ENCODE measurements at places on chromosomes 1 and 21.

DNA sequence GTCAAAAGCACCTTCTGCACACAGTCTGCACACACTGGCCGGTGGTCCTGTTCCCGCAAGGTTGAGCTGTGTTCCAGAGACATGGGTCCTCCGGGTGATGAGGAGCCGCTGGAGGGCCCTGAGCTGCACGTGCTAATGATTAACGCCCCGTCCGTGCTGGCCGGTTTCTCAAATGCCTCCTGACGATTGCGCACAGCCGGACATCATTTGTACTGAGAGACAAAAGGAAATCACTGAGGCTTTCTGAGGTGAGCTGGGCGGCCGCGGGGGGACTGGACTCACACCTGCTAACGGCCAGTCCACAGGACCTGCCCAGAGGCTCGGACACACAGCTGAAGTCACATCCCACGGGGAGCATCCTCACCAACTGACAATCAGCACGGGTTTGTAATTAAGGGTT lies 29.2 kb downstream of the POFUT2 start:
- no peak for DNase-seq

DNA sequence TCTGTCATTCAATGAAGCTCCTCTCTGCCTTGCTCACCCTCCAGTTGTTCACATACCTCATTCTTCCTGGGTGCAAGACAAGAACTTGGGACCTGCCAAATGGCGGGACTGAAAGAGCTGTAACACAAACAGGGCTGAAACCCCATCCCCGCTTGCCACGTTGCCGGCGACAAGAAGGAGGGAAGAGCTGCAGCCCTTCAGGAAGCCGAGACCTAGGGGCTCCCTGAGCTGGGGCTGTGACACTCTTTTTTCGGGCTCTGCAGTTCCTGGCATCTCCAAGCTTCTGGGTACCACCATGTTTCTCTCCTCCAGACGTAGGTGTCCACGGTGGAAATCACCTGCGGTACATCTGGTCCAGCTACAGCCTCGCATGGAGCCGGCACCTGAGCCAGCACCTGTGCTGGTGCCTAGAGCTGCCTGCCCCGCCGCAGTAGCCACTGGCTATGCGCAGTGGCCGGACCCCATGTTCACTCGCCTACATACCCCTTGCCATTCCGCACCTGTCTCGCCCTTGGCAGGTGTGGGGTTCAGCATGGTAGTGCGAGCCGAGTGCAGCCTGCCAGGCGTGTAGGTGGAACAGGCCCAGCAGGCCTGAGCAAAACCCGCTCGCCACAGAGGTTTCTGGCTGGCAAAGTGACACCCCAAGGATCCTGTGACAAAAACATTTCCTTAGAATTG lies 367.0 kb upstream of the NEGR1 start:
- DNase-seq: no peak

DNA sequence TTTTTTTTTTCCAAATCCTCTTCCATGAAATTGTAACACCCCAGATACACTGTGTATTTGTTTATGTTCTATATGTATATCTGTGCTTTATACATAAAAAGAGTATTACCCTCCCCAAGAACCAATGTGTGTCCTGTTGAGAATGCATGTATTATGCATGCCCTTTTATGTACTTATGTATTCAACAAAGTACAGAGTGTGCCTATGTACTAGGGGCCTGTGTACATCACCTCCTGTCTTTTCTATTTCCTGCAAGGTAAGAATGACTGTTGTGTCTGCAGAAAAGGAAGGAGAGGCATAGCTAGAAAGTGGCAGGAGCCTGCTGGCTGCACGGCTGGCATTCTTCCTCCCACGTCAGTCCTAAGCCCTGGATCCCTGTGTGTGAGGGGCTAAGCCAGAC lies 7.0 kb downstream of the TMEM61 start:
- no peak for DNase-seq

DNA sequence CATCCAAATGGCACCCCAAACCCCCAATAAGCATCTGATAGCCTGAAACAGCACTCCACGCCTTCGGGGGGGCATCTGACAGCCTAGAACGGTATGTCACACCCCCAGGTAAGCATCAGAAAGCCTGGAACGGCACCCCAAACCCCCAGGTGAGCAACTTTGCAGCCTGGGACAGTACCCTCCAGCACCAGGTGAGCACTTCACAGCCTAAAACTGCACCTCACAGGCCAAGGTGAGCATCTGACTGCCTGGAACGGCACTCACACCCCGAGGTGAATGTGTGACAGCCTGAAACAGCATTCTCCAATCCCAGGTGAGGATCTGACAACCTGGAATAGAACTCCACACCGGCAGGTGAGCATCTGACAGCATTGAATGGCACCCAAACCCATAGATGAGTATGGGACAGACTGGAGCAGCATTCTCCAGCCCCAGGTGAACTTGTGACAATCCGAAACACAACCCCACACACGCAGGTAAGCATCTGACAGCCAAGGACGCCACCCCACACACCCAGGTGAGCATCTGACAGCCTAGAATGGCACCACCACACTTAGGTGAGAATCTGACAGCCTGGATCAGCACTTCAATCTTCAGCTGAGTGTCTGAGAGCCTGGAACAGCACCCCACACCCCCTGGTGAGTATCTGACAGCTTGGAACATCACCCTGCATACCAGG lies 18.3 kb upstream of the MMEL1 start:
- DNase-seq: no peak

DNA sequence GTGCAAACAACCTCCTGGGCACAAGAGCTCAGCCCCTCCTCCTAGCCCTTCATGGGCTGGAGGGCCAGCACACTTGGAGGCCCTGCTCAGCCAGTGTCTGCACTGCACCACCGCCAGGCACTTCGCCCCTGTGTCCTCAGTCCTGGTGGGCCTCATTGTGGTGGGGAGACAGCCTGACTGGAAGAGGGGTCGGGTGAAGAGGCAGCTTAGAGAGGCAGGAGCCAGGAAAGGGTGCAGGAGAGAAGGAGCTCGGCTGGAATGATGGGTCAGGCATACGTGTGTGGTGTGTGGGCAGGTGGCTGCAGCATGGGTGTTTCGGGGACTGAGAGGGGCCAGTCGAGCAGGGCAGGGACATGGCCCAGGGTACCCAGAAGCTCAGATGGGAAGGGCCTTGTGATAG lies 4.1 kb downstream of the WNT3A start:
- no peak for DNase-seq

DNA sequence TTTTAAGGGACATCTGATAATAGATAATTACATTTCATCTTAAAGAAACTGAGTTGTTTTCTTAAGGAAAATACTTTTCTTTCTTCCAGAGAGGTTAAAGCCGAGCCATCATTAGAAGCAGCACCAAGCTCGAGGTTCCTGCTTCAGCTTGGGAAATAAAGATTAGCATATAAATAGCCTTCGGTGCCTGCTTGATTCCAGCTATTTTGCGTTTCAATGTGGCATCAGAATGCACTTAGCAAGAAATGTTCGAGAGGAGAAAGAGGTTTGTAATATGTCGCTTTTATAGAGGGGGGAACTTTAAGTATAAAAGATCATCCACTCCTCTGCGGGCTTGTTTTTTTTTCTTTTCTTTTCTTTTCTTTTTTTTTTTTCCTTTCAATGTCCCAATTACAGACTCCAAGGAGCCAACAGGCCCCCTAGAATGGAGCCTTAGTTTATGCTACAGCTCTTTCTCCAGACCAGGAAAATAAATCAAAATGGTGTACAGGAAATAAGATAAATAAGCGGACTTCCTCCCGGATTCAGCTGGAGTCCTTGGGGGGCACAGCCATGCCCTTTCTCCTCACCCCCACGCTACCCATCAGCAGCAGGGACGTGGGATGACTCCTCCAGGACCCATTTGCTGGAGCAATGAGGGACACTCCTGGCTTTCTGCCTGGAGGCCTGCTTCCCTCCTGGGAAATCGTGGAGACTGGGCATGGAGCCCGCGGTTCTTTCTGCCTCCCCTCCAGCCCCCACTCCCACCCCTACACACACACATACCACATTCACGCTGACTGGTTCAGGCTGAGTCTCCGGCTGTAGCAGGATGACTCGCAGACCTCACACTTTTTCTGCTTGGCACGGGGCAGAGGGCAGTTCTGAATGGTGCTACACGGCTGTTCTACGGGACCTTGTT lies 131.6 kb downstream of the RRAGC start:
- no peak for DNase-seq

- DNase-seq: no peak
Measured at GRCh38 chr1:31181515-31182343, 58.0 kb downstream of the NKAIN1 start.

DNA sequence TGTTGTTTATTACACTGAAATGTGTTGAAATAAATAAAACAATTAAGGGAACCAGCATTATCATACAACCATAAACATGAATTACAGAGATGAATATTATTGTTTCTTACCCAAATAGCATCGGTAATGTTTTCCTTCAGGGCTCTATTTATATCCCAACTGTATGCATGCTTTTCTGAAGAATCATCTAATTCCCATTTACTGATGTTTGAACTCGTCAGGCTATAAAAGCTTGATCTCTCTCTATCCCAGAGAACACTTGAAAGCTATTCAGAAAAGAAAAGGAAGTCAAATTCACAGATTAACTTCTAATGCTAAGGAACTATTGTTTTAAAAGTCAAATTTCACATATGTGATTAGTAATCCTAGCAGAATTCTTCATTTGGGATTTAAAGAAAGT lies 12.4 kb downstream of the NUP133 start:
- DNase-seq: no peak

- DNase-seq: no peak
Measured at GRCh38 chr1:226154593-226154992, 31.9 kb downstream of the ACBD3 start.

- no peak for DNase-seq
Measured at GRCh38 chr1:38095454-38095931, 48.9 kb upstream of the POU3F1 start.
